ENCODE measurements at places on chromosomes 6 and 20. TPM values are rescaled to one million over a fixed set of nuclear protein-coding genes. Genes with fewer than 3 reads are reported as not detected.

GRCh38 chr20:5463007-5463686, 146.4 kb upstream of the PROKR2 start:
- DNase-seq: no peak

The CGA gene
- not detected for total RNA-seq

DNA sequence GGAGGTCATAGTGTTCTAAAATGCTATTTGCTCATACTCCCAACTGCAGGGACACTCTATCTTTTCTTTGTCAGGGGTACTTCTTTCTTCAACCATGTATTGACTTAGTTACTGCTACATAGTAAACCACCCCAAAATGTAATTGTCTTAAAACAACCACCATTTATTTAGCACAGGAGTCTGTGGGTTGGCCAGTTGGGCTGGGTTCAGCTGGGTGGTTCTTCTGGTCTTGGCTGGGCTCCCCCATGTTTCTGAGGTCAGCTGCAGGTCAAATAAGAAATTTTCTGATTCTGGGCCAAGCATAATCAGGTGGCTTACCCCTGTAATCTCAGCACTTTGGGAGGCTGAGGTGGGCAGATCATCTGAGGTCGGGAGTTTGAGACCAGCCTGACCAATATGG, 220.0 kb upstream of the BTBD3 start:
- no peak for DNase-seq

GRCh38 chr20:59743767-59744485, 139.6 kb downstream of the PHACTR3 start:
- DNase-seq: no peak

DNA sequence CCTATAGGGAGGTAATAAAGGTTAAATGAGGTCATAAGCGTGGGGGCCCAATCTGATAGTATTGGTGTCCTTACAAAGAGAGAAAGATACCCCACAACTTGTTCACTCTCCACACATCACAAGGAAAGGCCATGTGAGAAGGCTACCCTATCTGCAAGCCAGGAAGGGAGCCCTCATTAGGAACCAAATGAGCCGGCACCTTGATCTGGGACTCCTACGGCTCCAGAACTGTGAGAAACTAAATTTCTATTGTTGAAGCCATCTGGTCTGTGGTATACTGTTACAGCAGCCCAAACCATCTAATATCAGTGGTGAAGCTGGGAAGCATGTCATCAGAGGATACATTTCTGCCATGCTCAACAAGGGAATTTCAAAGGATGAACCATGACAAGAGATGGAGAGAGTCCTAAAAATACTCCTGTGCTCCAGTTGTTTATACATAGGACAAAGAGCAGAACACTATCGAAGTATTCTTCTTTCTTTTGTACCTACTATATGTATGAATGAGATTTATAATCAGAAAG, 10.4 kb downstream of the COX7A2 start:
- no peak for DNase-seq

DNA sequence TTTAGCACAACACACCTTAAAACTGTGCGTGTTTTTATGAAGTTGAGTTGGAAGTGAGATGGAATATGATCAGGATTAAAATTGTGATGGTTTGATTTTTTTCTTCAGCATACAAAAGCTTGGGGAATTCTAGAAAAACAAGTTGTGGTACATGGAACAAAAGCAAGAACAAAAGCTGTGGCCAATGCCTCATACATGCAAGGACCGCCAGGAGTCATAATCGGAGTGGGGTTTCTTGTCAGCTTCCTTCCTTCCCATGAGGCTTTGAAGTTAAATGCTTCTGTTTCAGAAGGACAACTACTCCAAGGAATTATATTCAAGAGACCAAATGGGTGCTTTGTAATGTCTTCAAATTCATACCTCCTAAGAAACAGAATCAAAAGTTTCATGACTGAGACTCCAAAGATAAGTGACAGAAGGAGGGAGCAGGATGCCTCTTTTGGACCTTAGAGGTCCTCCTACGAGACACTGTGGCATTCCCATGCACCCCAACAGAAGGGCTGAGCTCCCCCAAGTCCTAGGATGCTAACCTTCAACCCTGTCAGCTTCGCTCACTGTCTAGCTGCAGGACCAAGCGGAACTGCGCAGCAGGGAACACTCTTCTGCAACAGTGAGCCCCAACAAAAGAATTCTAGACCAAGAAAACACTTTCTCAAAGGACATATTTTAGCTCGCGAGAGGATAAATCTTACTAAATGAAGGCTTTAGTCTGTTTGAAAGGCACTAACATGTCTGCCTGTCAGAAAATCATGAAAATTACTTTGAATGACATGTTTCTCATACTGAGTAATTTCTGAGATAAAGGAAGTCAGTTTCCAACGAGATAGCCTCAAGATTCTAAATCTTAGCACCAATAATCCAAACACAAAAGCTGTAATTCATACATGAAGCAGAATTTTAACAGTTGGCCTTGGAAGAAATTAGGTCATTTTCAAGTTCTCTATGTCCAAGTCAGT, 108.5 kb upstream of the NHSL1 start:
- no peak for DNase-seq

GRCh38 chr6:22442826-22443225, 126.5 kb upstream of the HDGFL1 start:
- DNase-seq: no peak

- no peak for DNase-seq
Observed at GRCh38 chr6:144278659-144279314, 6.3 kb upstream of the UTRN start.

The HSPA1L gene
- 0.82 TPM for total RNA-seq

The CFAP206 gene
- total RNA-seq: 0.54 TPM

- DNase-seq: no peak
Observed at GRCh38 chr6:138863321-138863720, 67.4 kb downstream of the ECT2L start.

DNA sequence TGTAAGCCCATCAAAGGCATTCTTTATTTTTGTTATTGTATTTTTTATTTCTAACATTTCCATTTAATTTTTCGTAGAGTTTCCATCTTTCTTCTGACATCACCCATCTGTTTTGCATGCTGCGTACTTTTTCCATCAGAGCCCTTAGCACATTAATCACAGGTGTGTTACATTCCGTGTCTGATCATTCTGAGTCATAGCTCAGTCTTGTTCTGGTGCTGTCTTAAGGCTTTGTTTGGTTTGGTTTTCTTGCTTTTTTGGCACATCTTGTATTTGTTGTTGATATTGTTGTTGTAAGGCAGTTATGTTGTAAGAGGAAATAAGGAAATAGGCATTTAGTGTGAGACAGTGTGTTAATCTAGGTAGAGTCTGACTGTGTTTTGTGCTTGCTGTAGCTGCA, 214.6 kb upstream of the CDH4 start:
- no peak for DNase-seq

GRCh38 chr6:27617046-27617687, 144.3 kb upstream of the ZNF184 start:
- DNase-seq: no peak

- no peak for DNase-seq
Observed at GRCh38 chr20:25453035-25453810, 45.8 kb downstream of the GINS1 start.

GRCh38 chr6:130367767-130368166, 1.9 kb downstream of the TMEM200A start:
- no peak for DNase-seq

The PDYN gene
- total RNA-seq: not detected

- DNase-seq: no peak
Observed at GRCh38 chr6:53879608-53880007, 84.8 kb downstream of the LRRC1 start.
